ENCODE measurements at places on chromosomes 6 and 20.

DNA sequence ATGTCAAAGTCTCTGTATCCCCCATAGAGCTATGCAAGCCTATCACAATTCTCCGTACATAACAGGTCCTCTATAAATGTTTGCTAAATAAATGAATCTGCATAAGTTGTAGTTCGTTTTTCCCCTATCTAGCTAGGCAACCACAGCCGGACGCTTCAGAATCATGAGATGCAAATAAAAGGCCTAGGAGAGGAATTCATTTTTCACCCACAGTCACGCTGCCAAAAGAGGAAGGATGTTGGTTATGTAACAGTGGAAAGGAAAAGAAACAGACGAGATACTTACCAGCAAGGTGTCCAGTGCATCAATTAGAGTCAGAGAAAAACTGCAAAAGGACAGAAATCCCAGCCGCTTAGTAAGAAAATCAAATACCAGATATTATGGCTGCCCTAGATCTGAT is 2.4 kb downstream of the EDEM2 start:
- peak; percentile 42 for DNase-seq

- DNase-seq, result no peak
Observed at GRCh38 chr6:139423037-139423703, 48.7 kb upstream of the CITED2 start.

- peak; percentile 58 for DNase-seq
Observed at GRCh38 chr6:160069050-160069454, 52.6 kb upstream of the SLC22A1 start.

- DNase-seq, result no peak
Observed at GRCh38 chr20:54079652-54080051, 9.3 kb upstream of the BCAS1 start.

DNA sequence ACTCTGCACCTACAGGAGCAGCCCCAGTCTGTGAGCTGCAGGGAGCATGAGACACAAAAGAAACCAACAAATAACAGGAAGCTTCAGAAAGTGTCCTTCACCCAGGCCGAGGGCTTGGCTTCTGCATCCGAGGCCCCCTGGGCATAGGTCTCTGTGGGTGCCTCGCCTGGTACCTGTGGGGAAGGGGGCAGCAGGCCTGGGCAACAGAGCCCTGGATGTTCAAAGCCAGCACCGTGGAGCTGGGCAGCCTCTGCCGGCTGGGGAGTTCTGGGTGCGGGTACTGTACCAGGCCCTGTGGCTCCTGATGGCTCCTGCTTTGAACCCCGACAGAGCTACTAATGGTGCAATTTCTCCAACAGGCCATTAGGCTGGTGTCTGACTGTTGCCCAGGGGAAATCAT is 55.7 kb downstream of the TMEM242 start:
- DNase-seq, result no peak

DNA sequence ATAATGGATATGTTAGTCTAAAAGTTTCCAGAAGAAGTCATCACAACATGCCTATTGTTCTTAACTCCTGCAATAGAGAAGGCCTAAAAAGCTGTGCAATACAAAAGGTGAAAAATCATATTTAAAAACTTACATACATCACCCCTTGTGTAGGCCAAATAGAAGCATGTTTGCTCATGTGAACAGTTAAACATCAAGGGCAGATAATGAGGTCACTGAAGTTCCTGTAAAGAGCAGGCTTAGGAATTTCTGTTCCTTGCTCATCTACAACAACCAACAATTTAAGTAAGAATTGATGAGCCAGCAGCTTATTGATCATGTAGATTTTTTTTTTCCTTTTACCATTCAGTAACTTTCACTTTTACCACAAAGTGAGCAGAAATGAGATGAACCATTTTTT is 7.5 kb upstream of the NUP153 start:
- DNase-seq, result no peak

GRCh38 chr6:146161664-146162063 is 132.8 kb downstream of the GRM1 start:
- DNase-seq, result no peak

All from GM13977 (cell line).